ENCODE measurements at places on chromosomes 7 and 10.

DNA sequence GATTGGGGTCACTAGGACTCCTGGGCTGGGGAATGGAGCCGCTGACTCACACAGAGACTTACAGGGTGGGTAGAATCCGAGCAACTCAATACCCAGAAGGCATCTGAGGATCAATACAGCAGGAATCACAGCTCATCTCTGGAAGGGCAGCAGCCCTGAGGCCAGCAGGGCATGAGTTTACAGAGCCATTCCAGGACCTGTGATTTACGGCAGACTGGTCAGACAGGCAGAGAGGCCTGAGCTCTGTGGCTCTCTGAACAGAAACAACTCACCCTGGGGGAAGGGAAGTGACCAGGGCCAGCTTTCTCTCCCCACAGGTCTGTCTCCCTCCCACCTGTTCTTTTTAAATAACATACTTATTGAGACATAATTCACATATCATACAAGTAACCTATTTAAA, 88.2 kb upstream of the CXCL12 start:
- no peak for DNase-seq

- DNase-seq: no peak
These were observed 97.7 kb upstream of the PARD3 start for GRCh38 chr10:34912771-34913170.

GRCh38 chr10:15393139-15393825, 22.2 kb upstream of the FAM171A1 start:
- DNase-seq: no peak

- DNase-seq: peak; percentile 67
These were observed 1.8 kb downstream of the LAMB1 start for GRCh38 chr7:108000875-108001763.

GRCh38 chr7:132422502-132423111, 153.7 kb downstream of the PLXNA4 start:
- no peak for DNase-seq

DNA sequence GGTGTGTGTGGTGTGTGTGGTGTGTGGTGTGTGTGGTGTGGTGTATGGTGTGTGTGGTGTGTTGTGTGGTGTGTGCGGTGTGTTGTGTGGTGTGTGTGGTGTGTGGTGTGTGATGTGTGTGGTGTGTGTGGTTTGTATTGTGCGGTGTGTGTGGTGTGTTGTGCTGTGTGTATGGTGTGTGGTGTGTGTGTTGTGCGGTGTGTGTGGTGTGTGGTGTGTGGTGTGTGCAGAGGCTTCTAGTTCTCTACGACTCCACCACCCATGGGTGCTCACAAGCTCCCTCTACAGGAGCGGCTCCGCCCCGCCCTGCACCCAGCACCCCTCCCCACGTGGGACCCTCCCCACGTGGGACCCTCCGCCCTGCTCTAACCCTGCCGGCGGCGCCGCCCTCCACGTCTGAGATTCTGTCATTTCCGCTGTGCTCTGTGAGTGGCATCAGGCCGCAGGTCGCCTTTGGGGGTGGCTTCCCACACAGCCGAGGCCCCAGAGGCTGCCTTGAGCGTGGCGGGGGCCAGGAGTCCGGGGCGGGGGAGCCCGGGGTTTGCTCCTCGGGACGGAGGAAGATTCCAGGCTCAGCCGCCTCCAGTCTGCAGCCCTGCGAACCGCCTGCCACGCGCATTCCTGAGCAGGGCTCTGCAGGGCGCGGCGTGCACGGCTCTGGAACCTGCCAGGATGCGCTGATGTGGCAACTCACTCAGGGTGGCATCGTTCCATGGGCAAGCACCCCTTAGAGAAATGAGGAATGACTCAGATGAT, 37.0 kb upstream of the DNAJB6 start:
- no peak for DNase-seq

DNA sequence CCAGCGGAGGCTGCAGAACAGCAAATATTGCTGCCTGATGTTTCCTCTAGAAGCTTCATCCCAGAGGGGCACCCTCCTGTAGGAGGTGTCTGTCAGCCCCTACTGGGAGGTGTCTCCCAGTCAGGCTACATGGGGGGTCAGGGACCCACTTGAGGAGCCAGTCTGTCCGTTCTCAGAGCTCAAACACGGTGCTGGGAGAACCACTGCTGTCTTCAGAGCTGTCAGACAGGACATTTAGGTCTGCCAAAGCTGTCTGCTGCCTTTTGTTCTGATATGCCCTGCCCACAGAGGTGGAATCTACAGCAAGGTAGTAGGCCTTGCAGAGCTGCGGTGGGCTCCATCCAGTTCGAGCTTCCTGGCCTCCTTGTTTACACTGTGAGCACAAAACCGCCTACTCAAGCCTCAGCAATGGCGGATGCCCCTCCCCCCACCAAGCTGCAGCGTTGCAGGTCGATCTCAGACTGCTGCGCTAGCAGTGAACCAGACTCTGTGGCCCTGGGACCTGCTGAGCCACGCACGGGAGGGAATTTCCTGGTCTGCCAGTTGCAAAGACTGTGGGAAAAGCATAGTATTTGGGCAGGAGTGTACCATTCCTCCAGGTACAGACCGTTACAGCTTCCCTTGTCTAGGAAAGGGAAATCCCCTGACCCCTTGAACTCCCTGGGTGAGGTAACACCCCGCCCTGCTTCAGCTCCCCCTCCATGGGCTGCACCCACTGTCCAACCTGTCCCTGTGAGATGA, 17.7 kb upstream of the MINDY3 start:
- no peak for DNase-seq

DNA sequence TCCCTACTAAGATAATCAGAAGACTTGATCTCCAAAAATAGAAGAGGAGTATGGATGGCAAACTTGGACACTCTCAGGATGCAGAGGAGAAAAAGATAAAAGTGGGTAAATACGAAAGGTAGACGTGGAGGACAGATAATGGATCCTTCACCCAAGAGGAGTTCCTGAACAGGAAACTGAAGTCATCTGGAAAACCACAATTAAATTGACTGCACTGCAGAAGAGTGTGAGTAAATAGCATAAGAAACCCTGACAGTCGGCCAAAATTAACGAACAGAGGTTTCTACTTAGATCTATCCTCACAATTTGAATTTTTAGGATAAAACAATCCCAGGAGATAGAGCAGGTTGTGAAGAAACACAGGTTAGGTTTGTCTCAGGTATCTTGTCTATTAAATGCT, 70.5 kb downstream of the SDK1 start:
- no peak for DNase-seq

GRCh38 chr10:44426247-44427034, 41.5 kb upstream of the CXCL12 start:
- DNase-seq: no peak

- DNase-seq: no peak
These were observed 3.7 kb upstream of the CALU start for GRCh38 chr7:128735436-128735835.

DNA sequence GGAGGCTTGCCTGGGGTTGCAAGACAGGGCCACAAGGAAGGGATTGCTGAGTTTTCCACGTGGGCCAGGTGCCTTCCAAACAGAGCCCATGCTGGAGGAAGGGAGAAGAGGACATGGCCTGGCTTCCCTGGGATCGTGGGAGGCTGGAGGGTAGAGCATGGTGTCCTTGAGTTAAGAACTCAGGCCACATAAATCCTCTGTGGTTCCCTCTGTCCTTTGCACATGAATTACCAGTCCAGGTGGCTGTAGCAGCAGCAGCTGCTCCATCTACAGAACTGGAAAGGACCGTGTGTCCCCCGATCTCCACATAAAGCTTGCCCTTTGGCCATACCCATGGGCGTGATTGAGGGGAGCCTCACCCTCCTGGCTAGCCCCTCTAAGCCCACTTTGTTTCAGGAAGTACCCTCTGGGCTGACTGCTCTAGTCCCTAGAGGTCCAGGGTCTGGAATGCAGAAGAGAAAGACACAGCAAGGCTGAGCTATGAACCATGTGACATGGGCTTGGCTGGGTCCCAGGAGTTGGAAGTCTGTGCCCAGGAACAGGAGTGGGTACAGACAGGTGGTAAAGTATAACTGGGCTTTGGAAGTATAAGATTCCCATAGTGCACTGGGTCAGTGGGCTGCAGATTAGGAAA, 84.9 kb downstream of the C10orf105 start:
- peak; percentile 76 for DNase-seq

- DNase-seq: no peak
These were observed 1.3 kb downstream of the FAS start for GRCh38 chr10:88991899-88992320.

- no peak for DNase-seq
These were observed 7.6 kb downstream of the JAZF1 start for GRCh38 chr7:28172958-28173357.

DNA sequence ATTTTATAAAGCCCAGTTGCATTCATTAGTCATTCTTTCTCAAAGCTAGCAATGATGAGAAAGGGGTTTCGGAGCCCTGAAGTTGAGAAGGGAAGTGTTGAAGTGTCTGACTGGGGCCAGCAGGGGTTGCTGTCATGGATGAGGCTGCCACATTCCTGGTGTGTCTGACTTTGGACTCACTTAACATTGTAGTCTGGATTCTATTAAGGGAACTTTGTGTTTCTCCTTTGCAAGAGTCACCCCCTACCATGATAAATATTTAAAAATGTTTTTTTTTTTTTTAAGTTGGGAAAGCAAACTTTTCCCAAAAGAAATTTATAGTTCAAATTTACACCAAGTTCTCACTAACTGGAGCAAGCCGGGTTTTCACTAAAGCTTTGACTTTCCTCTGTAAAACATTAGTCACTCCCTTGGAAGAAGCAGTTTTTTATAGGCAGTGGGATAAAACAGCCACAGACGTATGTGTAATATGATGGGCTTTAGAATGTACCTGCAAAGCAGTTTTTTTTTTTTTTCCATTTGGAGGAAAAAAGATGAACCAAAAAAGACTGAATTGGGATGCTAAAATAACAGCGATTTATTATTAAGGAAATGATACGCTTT, 243.6 kb downstream of the TWIST1 start:
- no peak for DNase-seq

DNA sequence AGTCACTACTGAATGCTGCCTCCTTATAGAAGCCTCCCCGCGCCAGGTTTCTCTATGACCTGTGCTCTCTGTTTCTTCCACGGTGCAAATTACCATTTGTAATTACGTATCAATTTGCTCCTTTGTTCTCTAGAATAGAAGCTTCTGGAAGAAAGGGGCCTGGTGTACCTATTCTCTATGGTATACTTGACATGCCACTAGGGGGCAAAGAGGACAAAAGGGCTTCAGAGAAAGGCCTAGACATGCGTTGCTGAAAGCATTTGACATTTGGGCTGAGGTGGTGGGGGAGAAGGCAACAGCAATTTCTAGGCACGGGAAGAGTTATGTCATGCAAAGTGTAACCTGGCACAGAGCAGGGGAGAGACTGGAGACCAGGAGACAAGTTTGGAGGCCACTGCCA, 148.7 kb downstream of the WDR11 start:
- DNase-seq: no peak

GRCh38 chr10:127889605-127890195, 3.0 kb downstream of the CLRN3 start:
- peak; percentile 9 for DNase-seq

- peak; percentile 38 for DNase-seq
These were observed 8.9 kb downstream of the MYO1G start for GRCh38 chr7:44969701-44970522.

DNA sequence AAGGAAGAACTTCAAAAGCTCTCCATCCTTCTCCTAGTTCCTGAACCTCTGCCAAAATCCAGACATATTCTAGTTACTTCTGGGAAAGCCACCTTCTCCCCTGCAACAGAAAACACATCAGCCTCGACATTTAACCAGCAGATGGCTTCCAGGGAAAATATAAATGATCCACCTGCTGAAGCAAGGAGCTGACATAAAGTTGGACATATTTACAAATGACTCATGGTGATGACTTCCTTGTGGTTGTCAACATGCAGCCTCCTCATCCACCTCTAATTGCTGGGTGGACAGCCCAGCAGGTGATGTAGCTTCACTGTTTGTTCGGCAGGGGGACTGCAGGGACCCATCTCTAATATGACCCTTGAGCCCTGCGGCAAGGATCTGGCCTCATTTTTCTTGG, 266.0 kb downstream of the C7orf25 start:
- no peak for DNase-seq

DNA sequence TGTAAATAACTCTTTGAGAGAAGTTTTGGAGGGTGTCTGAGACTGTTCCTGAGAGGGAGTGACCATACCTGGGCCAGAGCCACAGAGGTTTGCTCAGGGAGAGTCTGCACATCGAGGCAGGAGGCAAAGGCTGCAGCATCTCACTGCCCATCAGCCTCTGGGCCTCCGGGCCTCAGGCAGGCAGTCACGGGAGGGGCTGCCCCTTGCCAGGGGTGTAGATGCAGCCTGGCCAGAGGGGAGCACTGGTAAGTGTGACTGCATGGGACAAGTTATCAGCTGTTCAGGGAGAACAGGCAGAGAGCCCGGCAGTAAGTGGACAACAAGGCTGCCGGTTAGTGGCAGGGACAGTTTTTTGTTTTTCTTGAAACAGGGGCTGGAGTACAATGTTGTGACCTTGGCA, 55.9 kb downstream of the ZNF467 start:
- DNase-seq: no peak

GRCh38 chr10:79327090-79327457, 20.2 kb upstream of the PPIF start:
- DNase-seq: no peak

DNA sequence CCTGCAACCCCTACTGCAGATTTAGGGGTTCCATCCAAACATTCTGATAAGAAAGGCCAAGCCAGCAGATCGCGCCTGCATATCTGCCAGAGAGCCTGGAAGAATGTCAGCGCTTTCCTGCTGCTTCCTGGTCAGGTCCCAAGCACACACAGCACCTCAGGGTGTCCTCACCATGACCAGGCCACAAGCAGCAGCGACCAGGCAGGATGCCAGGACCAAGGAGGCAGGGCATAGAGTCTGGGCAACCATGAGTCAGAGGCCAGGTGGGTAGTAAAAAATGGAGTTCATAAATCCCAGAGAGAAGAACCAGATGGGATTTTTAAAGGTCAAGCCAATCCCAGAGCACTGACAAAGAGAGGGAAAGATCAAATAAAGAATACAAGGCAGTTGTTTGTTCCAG, 5.5 kb upstream of the FAM131B start:
- peak; percentile 93 for DNase-seq

- DNase-seq: no peak
These were observed 648 bp upstream of the RADIL start for GRCh38 chr7:4884164-4884563.

- DNase-seq: no peak
These were observed 272.7 kb downstream of the GFRA1 start for GRCh38 chr10:116000151-116000842.

DNA sequence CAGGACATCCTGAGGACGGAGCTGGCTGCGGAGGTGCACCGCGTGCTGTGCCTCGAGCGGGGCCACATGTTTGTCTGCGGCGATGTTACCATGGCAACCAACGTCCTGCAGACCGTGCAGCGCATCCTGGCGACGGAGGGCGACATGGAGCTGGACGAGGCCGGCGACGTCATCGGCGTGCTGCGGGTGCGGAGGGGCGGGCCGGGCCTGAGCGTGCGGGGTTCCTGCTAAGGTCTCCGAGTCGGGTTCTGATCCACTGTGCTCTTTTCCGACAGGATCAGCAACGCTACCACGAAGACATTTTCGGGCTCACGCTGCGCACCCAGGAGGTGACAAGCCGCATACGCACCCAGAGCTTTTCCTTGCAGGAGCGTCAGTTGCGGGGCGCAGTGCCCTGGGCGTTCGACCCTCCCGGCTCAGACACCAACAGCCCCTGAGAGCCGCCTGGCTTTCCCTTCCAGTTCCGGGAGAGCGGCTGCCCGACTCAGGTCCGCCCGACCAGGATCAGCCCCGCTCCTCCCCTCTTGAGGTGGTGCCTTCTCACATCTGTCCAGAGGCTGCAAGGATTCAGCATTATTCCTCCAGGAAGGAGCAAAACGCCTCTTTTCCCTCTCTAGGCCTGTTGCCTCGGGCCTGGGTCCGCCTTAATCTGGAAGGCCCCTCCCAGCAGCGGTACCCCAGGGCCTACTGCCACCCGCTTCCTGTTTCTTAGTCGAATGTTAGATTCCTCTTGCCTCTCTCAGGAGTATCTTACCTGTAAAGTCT, 10.4 kb downstream of the ATG9B start:
- DNase-seq: peak; percentile 94

All from Peyer's patch (tissue), 4 donors.